ENCODE measurements at places on chromosomes 2 and 18.
A peak's percentile ranks its signal among the peaks of the same experiment; 100 is the strongest.

- no peak for DNase-seq
Measured at GRCh38 chr18:51123936-51124486, 73.5 kb downstream of the MEX3C start.

- DNase-seq: peak; percentile 57
Measured at GRCh38 chr2:118223992-118224894, 136.0 kb downstream of the INSIG2 start.

DNA sequence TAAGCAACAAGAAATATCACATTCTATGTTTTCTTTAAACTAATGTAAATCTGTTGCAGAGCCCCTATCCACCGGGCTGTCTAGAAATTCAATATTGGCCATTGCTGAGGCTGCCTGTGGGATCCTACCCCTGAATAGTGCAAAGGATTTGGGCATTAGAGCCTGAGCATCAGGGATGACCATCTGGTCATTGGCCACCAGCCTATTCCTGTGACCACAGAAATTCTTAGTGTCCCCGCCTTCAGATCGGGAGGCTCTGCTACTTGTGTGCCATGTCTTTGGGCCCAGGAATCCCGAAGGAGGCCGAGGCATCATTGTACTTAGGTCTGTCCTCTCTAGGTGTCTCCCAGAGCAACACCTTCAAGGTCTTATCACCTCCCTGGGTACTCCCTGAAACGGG lies 73.8 kb downstream of the HRH4 start:
- DNase-seq: no peak

GRCh38 chr18:48320639-48320945 lies 88.6 kb downstream of the ZBTB7C start:
- DNase-seq: no peak

- DNase-seq: no peak
Measured at GRCh38 chr2:177812713-177813396, 259.7 kb downstream of the PDE11A start.

DNA sequence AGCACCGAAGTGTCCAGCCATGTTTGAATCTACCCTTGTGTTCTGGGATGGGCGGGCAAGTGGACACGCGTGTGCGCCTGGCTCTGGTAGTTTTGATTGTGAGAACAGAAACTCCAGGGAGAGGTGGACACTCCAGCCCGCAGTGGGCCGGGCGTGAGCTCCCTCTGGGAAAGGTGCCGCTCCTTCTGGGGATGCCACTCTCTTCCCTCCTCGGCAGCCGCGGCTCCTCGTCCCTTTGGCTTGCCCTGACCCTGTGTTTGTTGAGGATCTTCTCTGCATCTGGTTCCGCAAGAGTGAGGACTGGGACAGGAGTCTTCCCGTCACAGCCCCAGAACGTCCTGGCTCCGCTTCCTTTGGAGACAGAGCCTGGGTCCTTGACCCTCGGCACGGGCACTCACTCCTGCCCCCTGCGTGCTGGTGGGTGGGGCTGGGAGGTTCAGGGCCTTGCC lies 1.3 kb downstream of the CTDP1 start:
- no peak for DNase-seq

GRCh38 chr2:31980674-31981356 lies 30.0 kb downstream of the MEMO1 start:
- DNase-seq: peak; percentile 22

DNA sequence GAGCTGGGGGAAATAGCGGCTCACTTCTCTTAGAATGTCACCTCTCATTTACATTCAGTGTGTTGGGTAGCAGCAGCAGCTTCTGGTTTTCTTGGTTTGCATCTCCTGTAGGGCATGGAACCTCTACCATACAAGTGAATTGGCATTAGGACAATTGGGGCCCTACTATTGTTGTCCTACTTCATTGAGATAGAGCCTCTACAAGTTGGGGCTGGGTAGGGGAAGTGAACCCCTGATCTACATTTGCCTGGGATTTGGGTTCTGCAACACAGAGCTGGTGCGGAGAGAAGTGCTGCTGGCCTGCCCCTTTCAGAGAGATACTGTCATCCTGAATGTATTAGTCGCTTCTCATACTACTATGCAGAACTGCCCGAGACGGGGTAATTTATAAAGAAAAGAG lies 391.6 kb upstream of the HS6ST1 start:
- no peak for DNase-seq

DNA sequence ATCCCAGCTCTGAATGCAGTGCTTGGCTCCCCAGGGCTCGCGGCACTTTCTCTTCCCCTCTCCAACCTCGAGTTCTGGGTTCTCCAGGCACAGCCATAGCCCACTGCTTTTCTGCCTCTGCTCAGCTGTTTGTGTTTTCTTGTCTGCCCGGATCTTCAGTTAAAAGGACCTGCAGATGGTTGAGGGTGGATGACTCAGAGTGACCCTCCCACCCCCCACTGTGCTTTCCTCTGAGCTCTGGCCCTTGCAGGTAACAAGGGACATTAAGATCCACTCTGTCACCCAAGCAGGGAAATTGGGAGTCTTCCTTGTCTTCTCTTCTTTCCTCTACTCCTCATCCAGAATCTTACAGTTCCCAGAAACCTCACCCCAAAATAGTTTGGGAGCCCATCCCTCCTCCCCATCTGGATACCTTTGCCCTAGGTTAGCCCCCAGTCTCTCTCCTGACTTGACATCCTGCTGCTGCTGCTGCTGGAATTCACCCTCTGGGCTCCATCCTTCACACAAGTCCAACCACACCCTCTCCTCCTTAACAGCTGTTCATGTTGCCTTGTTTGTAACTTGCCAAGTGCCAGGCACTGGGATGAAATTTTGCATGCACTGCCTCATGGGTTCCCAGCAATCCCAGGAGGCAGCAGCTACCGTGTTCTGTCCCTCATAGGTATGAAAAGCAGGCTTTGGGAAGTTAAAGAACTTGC lies 157.9 kb upstream of the TTC39C start:
- no peak for DNase-seq

- no peak for DNase-seq
Measured at GRCh38 chr2:239727776-239728600, 297.2 kb downstream of the NDUFA10 start.

DNA sequence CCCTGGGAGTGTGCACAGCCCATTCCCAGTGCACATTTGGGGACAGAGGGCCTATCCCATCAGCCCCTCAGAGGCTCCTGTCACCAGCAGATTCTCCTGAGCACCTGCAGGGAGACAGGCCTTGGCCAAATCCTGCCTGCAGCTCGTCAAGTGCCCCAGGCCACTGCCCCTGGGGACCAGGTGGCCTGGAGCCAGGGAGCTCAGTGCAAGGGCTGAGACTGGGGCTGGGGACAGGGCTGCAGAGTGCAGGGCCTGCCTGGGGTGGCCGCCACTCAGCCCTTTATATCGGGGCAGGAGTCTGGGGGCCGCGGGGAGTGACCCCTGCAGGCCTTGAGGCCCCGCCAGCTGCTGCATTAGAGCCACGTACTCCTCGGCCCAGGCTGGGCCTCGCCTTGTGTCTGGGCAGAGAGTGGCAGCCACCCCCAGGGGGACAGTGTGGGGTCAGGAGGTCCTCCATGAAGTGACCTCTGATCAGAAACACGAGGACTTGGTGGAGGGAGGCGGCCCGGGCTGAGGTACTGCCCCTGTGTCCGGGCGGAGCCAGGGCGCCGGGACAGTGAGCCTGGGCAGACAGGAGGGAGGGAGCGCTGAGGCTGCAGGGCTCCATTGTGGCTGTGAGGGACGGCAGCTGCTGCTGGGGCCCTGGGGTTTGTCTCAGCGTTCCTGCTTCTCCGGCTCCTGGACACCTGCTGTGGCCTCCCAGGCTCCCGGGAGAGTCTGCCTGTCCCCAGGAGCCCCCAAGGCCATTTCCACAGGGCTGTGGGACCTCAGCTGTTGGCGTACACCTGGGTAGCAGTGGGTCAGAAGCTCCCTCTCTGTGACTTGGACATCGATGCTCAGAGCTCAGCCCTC lies 24.2 kb downstream of the GPC1 start:
- DNase-seq: no peak

GRCh38 chr2:173467751-173468150 lies 113.1 kb downstream of the CDCA7 start:
- DNase-seq: no peak

DNA sequence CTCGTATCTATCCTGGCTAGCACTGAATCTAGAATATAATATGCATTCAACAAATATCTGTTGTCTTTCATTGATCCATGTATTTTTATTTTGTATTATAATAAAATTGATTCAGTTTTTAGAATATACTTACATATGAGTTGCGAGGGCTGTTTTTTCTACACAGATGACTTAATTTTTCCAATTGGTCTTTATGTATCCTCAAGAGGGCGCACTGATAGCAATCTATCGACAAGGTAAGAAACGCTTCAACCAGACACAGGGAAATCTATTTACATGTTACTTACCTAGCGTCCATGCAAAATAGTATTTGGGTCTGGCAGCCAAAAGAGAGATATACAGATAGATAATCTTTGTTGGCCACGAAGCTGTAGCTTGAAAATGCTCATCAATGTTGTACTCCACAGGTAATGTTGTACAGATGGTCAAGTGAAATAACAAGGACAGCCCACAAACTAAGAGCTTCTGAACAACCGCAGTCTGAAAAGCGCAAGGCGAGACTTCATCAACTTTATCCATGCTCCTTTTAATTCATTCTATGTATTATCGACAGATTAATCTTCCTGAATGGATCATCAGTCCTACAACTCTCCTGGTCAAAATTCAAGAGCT lies 35.5 kb upstream of the KIDINS220 start:
- DNase-seq: peak; percentile 56

DNA sequence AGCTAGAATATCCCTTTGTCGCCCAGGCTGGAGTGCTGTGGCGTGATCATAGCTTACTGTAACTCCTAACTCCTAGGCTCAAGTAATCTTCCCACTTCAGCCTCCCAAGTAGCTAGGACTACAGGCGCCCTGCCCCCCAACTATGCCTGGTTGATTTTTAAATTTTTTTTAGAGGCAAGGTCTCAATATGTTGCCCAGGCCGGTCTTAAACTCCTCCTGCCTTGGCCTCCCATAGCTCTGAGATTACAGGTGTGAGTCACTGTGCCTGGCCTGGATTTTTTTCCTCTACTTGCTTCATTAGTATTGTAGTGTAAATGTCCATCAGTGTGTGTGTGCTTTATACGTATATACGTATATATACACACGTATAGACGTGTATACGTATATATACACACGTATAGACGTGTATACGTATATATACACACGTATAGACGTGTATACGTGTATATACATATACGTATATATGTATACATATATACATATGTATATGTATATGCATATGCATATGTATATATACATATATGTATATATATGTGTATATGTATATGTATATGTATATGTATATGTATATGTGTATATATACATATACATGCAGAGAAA lies 124.4 kb downstream of the DIS3L2 start:
- no peak for DNase-seq

DNA sequence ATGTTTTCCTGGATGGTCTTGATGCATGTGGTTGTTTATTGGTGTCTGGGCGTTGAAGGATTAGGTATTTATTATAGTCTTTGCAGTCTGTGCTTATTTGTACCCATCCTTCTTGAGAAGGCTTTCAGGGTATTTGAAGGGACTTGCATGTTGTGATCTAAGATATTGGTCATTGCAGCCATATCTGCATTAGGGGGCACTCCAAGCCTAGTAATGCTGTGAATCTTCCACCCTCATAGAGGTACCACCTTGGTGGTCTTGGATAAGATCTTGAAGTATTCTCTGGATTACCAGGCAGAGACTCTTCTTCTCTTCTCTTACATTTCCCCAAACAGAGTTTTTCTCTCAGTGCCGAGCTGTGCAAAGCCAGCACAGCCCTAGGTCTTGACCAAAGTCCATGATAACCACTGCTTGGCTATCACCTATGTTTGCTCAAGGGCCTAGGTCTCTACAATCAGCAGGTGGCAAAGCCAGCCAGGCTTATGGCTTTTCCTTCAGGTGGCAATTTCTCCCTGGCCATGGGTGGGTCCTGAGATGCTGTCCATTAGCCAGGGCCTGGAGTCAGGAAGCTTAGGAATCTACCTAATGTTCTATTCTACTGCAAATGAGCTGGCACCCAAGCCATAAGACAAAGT lies 15.4 kb upstream of the PPP1R1C start:
- DNase-seq: no peak

GRCh38 chr2:217835931-217836891 lies 166.6 kb downstream of the TNS1 start:
- peak; percentile 92 for DNase-seq

DNA sequence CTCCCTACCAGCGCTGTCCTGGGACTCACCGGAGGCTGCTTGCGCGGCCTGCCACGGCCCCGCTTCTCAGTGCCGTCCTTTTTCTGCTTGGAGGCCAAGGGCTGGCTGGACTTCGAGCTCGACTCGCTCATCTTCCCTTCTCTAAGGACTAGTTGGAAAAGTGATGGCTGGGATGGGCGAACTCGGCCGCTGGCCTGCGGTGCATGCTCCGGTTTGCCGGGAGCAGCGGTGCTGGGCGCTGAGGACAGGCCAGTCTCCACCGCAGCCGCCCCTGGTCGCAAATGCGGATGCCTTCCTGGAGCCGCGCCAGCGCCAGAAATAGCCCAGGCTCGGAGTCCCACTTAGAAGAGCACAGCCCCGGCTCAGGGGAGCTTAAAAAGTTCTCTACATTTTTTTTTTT lies 3.1 kb downstream of the C2orf81 start:
- DNase-seq: no peak

DNA sequence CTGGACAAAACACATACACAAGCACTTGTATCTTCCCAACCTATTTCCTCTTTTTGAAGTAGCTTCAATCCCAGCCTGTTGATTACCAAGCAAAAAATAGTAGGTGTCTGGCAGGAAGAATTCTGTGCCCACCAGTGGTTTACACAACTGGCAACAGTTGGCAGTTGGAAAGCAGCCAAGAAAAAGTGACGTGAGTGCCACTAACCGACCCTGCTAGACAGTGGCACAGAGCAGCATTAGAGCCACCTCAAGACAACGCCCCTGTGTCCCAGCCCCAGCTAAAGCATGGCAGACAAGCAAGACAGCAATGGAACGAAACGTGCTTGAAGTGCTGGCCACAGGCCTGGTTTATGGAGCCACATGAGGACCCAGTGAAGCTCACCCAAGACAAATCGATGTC lies 379.6 kb downstream of the FBXO15 start:
- DNase-seq: no peak

DNA sequence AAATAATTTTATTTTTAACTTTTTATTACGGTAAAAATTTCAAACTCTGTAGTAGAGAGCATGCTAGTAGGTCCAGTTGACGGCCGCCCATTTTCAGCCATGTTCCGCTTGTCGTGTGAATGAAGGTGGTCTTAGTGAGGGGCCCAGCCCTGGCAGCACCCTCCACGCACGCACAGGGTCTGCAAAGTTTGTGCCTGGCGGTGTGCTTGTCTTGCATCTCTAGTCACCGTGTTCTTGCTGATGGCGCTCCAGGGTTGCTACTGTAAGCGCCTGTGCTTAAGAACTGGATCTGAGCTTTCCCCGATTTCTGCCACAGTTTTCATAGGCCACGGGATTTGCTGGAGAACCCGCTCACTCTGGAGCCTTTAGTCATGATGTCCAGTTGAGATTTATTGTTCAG lies 28.9 kb downstream of the LDLRAD4 start:
- no peak for DNase-seq

- peak; percentile 20 for DNase-seq
Measured at GRCh38 chr2:9488583-9489547, 14.5 kb downstream of the IAH1 start.

DNA sequence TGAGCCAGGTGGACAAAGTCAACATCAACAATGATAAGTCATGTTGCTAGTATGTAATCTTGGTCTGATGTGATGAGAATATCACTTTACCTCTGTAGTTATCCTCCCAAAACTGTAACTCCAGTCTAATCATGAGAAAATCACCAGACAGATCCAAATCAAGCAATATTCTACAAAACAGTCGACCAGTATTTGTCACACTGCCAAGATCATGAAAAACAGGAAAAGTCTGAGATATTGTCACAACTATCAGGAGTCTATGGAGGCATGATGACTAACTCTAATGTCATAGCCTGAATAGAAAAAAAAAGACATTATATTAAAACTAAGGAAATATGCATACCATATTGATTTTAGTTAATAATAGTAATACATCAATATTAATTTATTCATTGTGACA lies 1883.3 kb upstream of the CELF4 start:
- peak; percentile 58 for DNase-seq
